ENCODE measurements at places on chromosomes 6 and 20.

DNA sequence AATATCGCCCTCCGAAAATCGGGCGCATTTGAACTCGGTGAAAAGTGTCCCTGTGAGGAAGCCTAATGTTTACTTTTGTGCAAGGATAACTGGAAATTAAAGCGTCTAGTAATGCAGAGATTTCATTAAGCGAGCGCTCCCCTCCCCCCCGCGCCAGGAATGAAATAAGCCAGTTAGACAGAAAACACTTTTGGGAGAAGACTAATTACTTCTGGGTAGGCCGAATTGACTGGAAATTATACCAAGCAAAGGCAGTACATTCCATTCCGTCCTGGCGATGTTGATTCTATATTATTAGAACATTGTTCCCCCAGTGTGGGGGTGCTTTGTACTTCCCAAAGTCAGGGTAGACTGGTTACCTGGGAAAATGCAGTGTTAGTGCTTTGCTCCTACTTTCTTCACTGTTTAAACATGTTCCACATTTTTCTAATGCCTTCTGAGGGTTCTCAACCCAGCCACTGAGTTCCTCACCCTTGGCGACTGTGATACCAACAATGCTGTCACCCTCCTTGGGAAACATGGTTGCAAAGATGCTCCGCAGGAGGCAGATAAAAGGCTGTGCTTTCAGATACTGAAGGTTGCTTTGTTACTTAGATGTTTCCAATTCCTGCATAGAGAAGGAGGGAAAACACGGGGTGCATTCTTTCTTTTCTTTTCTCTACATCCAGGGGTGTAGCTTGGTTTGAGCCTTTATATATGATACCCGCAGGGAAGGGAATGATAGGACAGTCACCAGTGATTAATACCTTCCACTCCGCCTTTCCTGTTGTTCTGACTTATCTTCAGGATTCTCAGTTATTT lies 2.6 kb downstream of the GJA1 start:
- peak; percentile 38 for DNase-seq

DNA sequence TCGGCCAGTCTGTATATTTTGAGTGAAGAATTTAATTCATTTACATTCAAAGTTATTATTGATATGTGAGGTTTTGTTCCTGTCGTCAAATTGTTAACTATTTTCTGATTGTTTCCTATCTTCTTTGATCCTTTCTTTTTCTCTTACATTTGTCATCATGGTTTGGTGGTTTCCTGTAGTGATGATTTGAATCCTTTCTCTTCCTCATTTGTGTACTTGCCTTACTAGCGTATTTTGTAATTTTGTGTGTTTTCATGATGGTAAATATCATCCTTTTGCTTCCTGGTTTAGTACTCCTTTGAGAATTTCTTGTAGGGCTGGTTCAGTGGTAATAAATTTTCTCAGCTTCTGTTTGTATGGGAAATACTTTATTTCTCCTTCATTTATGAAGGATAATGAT lies 151.7 kb upstream of the CEP162 start:
- DNase-seq = no peak

DNA sequence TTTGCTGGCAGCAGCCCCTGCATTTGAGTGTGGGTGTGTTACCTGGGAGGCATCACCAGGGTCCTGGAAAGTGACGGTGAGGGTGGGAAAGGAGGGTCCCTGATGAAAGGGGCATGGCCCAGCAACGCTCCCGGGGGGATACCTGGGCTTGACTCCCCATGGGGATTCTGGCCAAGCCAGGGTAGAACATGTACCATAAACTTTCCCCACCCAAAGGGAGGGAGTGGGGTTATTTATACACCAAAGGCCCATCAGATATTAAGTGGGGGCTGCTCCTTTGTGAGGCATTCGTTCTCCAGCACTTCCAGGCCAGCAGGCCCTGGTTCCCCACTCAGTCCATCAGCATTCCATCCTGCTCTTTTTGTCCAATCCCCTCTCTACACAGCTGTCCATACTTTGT lies 20.6 kb upstream of the CCR6 start:
- no peak for DNase-seq

DNA sequence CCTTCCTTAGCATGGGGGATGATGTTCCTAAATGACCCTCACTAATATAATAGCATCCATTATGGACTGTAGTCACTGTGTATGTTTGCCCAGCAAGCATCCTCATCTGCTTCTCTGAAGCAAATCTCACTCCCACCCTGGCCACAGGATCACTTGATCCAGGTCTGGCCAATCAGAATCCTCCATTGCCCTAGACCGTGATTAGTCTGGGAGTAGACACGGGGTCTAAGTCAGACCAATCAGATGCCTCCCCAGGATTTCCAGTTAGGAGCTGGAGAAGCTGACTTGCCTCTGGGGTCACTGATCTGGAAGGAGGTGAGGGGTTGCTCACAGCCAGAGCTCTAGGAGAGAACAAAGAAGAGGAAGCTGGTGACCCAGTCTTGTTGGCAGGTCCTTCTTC lies 153.9 kb downstream of the DHX35 start:
- DNase-seq = no peak

DNA sequence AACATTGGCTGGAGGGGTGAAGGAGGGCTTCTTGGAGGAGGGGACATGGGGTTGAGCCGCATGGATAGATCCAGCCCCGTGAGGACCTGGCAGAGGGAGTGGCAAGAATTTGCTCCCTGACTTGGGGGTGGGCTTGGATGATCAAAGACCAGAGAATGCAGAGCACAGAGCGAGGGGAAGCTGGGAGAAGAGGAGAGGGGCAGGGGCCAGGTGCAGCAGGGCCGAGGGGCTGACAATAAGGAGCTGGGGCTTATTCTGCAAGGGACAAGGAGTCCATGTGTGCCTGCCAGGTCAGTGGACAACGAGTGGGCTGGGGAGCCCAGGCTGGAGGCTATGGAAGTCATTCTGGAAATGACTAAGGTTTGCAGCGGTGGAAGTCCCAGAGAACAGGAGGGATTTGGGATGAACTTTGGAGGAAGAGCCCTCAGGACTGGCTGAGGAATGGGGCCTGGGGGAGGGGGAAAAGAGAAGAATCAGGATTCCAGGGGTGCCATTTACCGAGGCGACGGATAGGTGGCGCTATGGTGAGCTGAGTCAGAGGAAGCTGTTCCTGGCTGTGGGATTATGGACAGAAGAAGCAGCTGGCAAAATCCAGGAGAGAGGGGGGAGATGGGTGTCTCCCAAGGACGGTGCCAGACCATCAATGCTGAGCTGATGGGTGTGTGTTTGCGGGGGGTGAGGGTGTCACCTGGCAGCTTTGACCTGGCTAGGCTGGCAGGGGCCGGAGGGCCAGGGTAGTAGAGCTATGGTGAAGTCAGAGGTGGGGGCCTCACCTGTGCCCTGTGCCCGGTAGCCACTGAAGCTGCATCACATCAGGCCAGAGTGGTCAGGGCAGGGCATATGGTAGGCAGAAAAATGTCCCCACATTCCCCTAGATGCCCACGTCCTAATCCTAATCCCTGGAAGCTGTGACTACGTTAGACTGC lies 7.8 kb downstream of the KCNG1 start:
- peak; percentile 42 for DNase-seq

DNA sequence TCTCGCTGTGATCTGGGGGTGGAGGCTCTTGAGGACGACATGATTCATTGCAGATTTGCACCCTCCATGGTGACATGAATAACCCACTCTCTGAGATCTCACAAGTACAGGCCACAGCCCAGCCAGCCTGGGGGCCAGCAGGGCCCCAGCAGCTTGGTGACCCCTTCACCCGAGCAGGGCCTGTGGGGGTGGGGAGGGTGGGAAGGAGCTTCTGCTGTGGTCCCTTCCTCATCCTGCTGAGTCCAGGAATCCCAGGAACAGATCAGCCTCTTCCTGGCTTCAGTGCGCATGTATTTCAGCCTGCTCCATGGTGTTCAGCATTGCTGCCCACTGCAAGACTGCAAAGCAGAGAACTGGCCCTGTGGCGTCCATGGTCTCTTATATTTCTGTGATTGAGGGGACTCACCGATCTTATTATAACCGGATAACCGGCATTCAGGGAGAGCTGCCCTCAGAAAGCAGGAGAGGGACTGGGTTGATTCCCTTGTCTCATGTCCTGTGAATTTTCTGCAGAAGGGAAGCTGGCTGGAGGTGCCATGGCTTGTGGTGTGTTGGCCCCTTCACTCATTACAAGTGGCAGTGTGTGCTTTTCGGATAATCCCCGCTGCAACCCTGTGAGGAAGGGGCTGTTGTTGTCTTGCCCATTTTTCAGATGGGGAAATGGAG lies 118.8 kb upstream of the FRMD1 start:
- DNase-seq = no peak

- no peak for DNase-seq
Measured at GRCh38 chr6:45461486-45461885, 83.8 kb upstream of the SUPT3H start.

- DNase-seq = no peak
Measured at GRCh38 chr6:102488729-102489128, 1095.2 kb downstream of the GRIK2 start.

DNA sequence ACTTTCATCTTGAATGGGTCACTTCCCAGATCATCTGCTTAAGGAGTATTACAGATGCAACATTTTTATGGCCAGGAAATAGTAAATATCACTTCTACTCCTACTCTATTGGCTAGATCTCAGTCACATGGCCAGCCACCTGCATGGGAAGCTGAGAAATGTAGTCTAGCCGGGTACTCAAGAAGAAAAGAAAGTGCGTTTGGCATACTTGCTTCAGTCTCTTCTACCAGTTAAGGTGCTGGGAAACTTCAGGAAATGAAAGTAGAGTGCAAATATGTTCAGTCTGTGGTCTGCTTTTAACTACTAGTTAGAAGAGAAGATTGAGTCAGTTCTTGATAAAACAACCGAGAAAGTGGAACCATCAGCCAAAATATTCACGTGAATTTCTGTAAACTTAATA lies 129.2 kb downstream of the PDSS2 start:
- DNase-seq = no peak

- peak; percentile 51 for DNase-seq
Measured at GRCh38 chr20:62357187-62357667, 9.9 kb downstream of the LAMA5 start.

DNA sequence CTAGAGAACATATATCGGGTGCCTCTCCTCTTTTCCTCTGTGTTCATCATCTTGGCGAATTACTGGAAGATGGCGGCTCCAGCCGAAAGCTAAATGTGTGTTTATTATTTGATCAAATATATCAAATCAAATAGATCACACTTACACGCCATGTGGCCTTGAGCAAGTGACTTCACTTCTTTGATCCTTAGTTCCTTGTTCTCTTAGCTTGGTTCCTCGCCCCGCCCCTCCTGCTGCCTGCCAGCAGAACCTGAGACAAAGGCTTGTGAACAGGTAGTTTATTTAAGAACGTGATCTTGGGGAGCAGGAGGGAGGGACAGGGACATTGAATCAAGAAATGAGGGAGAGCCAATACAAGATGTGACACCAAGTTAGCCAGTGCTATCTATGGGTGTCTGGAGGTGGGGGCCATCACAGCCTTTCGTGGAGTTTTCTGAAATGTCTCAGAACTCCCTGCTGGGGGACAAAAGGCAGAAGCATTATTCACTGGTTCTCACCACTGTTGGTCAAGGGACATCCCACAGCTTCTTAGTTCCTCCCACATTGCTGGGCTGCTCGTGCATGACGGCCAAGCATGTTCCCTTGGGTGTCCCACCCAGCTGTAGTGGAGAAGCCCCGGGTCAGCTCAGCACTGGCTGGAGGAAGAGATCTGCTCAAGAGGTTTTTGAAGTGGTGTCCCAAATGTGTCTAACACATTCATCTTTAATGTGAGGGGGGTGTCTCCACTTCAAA lies 44.9 kb upstream of the RNF24 start:
- no peak for DNase-seq

DNA sequence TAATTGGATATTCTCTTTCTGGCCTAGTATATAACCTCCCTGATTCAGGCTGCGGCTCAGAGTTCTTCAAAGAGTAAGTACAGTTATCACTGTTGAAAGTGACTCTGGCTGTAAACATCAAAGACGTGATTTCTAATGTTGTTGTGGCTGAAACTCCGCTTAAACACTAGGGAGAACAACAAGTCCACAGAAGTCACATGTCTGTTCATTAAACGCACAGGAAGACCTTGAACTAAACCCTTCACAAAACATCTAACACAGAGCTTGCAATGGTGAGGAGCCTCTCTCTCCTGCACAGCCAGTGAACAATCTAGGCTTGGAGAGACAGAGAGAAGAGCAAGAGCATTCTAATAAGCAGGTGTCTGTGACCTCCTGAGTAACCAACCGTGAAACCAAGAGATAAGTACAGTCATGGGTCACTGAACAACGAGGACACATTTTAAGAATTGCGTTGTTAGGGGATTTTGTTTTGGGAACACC lies 249.3 kb downstream of the PRKN start:
- DNase-seq = no peak

DNA sequence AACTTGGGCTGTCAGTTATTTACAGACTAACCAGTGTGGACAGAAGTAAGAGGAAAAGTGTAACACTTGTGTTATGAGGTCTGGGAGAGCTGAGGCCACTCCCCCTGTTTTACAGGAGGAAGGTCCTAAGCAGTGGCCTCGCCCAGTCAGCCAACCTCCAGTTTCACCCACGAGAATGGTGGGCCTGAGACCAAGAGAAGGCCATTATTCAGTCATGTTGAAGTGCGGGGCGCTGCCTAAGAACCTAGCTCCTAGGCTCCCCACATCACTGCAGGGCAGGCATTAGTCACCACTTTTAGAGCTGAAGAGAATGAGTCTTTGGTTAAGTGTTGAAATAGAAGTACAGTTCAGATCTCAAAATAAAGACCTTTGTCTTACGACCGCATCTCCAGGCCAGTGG lies 27.9 kb downstream of the CDYL start:
- no peak for DNase-seq

DNA sequence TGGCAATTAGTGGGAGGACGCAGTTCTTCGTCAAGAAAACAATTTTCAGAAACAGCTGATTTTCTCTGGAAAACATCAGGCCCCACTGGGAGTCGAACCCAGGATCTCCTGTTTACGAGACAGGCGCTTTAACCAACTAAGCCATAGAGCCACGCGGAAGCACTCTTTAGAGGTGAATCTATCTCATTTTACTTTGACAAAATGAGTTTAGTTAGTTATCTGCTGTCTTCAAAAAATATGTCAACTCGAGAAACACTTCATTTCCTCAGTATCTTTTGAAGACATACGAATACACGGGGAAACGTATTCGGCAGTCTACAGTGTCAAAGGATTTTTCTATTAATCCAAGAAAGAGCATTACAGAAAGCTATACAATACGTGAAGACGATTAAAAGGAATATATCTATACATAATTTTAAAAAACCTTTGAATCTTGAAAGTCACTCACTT lies 26.7 kb downstream of the GPX6 start:
- peak; percentile 74 for DNase-seq

DNA sequence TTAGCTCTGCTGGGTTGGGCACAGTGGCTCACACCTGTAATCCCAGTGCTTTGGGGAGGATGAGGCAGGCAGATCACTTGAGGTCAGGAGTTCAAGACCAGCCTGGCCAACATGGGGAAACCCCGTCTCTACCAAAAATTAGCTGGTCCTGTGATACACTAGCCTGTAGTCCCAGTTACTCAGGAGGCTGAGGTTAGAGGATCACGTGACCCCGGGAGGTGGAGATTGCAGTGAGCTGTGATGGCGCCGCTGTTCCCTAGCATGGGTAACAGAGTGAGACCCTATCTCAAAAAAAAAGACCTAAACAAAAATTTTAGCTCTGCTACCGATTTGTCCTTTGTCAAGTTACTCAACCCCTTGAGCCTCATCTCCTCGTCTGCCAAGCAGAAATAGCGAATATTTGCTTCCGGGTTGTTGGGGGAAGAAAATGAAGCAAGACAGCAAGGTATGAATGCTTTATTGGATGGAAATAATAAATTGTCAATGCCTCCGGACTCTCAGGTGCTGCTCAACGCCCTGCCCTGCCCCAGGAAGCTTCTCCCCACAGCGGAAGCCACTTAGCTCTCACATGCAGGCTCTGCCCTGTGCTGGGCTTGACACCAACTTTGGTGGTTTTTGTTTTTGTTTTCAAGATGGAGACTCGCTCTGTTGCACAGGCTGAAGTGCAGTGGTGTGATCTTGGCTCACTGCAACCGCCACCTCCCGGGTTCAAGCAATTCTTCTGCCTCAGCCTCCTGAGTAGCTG lies 24.9 kb upstream of the ITCH start:
- no peak for DNase-seq
